Hypothalamus (tissue), 51 donors: ENCODE measurements at places on chromosomes 12 and 14.

DNA sequence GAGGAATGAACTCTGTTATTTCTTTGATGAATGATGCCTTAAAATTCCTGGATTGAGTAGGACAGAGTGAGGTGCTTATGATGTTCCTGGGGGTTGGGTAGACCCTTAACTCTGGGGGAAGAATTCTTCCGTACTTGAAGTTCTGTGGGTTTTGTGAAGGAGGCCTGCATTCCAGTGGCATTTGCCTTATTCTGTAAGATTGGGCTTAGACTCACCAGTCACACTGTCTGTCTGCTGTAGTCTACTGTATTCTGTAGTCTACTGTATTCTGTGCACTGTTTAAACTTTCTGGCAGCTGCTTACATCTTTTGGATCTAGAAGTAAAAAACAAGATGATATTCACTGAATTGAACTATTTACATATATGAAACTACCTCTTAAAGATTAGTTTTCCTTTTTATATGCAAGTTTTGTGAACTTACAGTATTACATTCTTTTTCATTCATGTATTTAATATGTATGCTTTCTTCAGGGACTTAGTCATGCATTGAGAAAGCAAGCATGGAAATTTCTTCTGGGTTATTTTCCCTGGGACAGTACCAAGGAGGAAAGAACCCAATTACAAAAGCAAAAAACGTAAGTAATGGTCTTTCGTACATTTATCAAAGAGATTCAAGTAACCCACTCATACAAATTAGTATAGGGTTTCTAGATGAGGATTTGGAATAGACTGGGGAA, 42.3 kb upstream of the TPH2 start:
- DNase-seq, result no peak

DNA sequence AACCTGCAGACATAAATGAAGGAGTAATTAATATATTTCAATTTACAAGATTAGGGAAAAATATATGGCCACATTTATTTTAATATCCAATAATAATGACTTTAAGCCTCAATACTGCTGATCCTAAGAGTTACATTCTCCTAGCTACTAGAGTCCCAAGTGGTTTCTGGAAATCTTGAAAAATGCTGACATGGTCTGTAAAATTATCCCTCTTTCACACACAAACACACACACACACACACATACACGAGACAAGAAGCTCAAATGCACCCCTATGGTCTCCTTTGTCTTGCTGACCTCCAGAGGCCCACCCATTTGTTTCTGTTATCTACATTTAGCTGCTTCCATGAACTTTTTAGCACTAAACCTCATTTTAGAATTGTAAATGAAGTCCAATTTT, 53.0 kb upstream of the USP15 start:
- DNase-seq, result no peak

GRCh38 chr12:51358496-51358895, 12.0 kb upstream of the CELA1 start:
- DNase-seq, result no peak

DNA sequence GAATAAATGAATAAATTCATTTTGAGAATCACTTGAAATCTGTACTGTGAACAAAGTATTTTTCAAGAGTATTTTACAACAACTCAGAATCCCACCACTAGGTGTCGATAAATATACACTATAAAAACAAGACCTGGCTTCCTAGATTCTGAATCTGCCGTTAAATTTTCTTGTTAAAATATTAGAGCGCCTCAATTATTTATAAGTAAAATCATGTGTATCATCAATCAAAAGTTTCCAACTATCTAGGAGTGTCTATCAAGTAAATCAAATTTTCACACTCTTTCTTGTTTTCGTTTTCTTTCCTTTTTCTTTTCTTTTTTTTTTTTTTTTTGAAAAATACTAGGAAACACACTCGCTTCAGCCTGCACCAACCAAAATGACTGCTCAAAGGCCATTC, 179.2 kb upstream of the DCN start:
- no peak for DNase-seq

DNA sequence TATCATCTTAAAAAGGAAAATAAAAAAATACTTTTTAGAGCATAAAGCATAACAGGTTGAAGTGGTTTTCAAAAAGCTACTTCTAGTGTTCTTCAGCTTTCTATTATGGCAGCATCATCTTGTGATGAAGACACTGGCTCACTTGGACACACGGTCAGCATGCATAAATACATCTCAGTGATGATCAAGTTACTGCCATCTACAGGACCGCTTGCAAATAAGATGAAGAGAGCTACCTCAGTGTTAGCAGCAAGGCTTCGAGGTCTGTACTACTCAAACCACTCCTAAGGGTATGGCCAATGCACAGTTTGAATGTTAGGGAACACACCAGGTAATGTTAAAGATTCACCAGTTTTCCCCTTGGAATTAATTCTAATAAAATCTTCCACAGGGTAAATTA, 58.8 kb downstream of the GALC start:
- DNase-seq, result no peak
